ENCODE measurements at places on chromosomes 7 and 10.

DNA sequence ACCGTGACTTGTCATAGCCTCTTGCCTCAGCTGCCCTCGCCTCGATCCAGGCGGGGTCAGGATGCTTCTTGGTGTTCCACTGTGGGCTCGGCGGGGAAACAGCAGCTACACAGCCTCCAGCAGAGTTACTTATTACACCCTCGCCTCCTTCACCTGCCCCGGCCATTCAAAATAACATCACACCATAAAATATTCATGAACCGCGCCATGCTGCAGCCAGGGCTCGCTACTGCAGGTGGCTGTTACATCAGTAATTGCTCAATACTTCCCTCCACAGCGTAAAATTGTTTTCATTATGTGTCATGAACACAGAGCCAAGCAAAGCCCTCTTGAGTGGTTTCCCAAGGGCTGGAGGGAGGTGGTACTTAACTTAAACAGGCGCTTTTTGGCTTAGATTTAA, 241.5 kb upstream of the SP8 start:
- DNase-seq, result no peak

- DNase-seq, result no peak
Observed at GRCh38 chr7:117143066-117143465, 179.8 kb downstream of the WNT2 start.

GRCh38 chr7:47221826-47222225, 360.1 kb downstream of the TNS3 start:
- DNase-seq, result no peak

DNA sequence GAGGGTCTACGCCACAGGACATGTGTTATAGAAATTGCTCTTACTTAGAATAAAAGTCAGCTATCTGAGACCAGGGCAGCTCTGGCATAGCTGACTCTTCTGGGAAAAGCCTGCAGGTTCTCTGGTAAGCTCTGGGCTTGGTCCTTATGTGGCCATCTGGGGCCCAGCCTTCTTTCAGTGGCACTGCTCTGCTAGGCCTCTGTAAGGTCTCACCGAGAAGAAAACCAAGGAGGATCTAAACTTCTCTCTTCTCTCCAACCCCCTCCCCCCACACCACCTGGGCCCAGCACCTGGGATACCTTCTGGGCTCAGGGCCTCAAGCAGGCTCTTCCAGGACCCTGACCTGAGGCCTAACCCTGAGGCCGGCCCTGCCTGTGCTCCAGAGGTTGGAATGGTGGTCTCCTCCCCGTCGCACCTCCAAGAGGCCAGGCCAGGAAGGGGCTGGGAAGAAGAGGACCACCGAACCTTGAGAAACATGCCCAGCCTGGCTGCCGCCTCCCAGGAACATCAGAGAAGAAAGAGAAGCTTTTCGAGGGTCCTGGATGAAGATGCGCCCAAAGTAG, 323.6 kb downstream of the GFRA1 start:
- DNase-seq, result no peak

- DNase-seq, result no peak
Observed at GRCh38 chr10:13776861-13777311, 190.1 kb downstream of the PRPF18 start.

DNA sequence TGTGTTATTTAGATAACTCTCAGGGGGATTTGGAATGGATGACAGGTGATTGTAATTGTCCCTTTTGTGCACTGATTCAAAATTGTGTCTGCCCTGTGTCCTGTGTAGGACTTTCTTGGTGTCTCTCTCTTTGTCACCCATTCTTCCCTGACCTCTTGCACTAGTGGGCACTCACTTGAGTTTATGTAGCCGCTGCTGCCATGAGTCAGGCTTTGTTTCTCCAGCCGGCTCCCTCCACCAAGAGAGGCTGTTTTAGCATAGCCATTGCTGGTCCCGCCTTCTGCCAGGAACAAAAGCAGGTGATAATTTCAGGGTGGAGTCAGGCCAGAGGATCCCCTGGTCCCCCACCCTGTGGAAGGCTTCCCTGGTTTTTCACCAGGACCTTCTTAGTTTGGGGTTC, 8.4 kb downstream of the COL17A1 start:
- DNase-seq, result no peak

GRCh38 chr7:137661634-137662033, 185.1 kb downstream of the DGKI start:
- no peak for DNase-seq

GRCh38 chr10:13913897-13914296, 327.1 kb downstream of the PRPF18 start:
- no peak for DNase-seq

DNA sequence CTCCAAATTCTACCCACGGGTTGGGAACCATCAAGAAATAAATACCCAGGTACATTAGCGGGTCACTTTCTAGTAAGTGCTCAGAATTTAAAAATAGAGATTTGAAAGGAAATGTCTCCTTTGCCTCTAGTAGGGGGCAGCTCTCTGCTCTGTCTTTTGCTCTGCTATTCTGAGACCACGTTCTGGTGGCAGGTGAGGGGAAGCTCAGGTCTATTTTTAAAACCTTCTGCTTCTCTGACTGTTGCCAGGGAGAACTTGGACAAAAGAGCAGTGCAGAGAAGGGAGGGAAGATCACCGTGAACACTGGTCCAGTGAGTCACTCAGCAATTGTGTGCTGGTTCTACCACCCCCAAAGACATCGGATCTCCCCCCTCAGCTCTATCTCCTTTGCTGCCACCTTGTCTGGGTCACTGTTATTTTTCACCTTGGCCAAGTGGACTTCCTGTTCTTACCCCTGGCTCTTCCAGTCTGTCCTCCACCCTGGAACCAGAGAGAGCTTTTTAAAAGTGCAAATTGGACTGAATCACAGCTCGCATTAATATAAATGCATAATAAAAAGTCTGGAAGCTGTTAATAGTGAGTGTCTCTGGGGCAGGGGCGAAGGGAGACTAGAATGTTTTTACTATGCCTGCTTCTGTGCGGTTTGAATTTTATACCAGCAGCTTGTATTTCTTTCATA, 72.4 kb upstream of the LOXL4 start:
- no peak for DNase-seq

DNA sequence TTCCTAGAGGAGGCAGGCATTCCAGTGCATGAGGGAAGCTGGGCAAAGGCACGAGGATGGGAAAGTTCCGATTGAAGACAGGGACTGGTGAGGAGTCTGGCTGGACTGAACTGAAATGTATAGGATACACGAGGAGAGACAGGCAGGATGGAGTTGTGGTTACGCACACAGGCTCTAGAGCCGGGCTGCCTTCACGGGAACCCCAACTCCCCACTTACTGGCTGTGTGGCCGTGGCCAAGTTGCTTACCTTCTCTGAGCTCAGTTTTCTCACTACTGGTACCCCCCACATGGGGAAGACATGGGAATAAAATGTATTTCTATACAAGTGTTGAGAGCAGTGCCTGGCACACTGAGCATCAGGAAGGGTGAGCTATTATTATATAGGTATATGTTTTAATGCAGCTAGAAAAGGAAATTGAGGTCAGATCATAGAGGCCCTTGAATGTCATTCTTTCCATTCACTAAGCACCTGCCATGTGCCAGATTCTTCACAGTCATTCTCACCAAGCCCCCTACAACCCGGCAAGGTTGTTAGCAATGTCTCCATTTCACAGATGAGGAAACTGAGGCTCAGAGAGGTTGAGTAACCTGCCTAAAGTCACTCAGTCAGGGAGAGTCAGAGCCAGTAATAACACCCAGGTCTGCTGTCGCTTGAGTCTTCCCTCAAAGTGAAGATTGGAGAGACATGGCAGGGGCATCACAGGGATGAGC, 9.7 kb downstream of the CHST3 start:
- DNase-seq, result no peak

GRCh38 chr10:126570621-126571602, 99.6 kb downstream of the C10orf90 start:
- no peak for DNase-seq

DNA sequence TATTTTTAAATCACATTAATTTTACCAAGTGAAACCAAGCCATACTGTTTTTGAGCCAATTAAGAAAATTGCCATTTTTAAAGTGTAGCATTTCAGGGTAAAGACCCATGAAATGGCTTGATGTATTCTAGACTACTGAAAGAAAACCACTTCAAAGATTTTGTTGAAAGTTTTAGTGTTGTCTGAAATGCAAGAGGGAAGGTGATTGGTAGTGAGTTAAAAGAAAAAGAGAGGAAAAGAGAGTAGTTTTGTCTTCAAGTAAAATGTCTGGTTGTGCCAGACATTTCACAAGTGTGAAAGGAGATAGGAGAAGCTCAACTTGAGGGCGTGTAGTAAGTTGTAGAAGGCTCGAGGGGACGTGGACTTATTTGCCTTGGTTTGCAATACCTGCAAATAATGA, 41.6 kb downstream of the CALML5 start:
- no peak for DNase-seq

DNA sequence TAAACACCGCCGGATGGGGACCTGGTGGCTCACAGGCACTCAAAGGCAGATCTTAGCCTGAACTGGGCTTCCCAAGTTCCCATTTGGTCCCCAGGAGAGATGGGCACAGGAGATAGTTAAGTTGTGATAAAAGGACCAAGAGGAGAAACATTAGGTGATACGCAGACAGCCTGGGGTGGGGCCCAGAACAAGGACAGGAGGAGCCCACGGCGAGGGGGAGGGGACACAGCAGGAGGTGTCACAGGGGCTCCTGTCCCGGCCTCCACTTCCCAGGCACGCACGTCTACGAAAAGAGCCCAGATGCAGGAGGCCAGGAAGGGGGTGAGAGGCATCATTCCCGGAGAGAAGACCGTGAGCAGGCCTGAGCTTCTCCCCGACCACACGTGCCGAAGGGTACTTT, 16.3 kb upstream of the DNAAF5 start:
- no peak for DNase-seq

DNA sequence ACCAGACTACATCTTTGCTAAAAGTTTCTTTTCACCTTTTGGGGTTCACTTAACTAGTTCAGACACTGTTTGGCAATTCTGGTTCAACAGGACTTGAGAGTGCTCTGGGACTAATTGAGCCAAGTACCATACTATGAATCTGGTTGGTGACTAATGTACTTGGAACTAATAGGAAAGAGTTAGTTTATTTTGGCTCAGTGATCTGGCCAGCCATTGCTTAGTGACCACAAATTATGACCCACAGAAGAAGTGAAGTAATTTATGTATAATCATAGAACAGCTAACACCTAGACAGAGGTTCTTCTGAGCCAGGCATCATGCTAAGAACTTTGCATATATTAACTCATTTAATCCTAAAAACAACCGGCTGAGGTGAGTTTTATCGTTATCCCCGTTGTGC, 126.5 kb upstream of the JCAD start:
- DNase-seq, result no peak

DNA sequence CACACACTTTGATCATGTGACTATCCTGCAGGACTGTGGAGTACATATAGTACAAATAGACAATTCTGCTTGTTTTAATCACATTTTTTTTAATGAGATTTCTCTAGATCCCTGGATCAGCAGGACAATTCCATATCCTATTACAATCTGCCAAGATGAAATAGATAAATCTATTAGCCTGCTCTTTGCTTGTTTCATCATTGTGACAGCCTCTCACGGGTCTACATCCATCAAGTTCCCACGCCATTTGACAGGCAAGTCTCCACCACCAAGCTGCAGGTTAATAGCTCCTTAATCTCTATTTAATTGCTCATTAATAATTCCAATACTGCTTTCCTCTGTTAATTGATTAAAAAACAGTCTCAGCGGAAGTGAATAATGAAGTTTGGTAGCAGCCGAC, 671.5 kb downstream of the CCSER2 start:
- DNase-seq, result no peak

- DNase-seq, result no peak
Observed at GRCh38 chr7:129123510-129123857, 21.0 kb upstream of the TSPAN33 start.

DNA sequence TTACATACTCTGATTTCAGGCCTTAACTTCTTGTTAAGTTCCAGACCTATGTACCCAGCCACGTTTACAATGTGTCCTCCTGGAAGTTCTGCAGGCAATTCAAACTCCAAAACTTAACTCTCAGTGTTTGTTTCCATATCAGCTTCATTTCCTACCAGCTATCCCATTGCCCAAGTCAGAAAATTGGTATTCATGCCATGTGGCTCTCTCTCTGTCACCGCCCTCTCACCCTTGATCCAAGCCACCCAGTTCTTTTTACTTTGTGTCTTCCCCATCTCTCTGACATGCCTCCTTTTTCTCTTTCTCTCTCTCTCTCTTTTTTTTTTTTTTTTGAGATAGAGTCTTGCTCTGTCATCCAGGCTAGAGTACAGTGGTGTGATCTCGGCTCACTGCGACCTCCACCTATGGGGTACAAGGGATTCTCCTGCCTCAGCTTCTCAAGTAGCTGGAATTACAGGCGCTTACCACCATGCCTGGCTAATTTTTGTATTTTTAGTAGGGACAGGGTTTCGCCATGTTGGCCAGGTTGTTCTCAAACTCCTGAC, 33.9 kb downstream of the ARL4A start:
- DNase-seq, result no peak

Data from HL-60 (cell line).